ENCODE measurements at places on chromosomes 13 and 19.

DNA sequence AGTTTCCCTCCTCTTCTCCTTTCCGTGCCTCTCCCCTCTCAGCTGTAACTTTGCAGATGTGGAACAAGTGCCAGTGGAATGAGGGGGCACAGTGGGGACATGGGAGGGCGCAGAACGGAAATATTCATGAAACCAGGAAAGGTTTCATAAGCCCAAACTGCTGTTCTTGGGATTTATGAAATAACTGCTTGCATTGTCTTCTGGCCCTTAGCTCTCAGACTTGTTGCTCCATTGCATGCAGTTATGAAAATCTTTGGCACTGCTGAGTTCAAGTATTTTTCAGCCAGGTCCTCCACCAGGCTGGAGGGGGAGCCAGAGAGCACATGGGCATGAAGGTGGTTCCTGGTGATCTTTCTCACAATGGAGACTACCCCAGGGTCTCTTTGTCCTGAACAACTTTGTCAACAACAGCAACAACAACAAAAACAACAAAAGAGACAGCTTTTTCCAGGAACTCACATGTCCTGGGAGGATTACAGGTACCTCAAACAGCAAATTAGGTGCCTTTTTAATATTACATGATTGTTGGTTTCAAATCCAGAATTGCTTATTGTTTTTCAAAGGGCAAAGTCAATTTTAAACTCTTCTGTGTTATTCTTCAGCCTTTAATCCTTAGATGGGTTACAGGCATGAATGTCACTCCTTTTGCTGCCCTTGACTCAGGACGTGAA is 1.5 kb downstream of the RGCC start:
- H3K4me3 ChIP-seq: no peak overlapping the region
- H3K27ac ChIP-seq: no peak overlapping the region
- H3K36me3 ChIP-seq: no peaks in the 10 kb centered on the region
- no peak for DNase-seq

DNA sequence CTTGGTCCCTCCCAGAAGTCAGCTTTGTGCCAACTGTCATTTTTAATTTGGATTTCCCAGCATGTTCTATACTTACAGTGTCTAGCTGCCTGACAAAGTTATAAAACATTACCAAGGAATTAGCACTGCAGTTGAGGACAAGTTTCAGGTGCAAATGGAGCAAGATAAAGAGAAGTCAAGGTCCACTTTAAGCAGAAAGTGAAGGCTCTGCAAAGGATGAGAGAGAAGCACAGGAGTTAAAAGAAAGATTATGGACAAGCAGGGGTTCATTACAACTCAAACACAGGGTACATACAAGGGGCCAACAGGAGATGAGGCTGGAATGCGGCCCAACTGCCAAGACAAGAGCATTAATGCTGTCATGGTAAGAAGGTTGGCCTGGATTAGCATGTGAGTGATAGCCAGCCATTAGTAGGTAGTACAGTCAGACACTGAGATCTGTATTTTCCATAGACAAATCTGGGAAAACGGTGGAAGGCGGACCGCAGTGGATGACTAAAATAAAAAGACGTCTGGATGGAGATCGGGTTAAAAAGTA is 17.6 kb downstream of the UBL3 start:
- DNase-seq: no peak
- H3K4me1 ChIP-seq: no peaks in the 10 kb centered on the region
- no peak overlapping the region for H3K27ac ChIP-seq
- H3K27me3 ChIP-seq: no peaks in the 10 kb centered on the region
- H3K4me3 ChIP-seq: no peak overlapping the region

- no peak overlapping the region for H3K27ac ChIP-seq
- peaks cover 6% of the 10 kb centered on the region for H3K27me3 ChIP-seq
- DNase-seq: no peak
- no peaks in the 10 kb centered on the region for H3K36me3 ChIP-seq
- H3K4me1 ChIP-seq: peaks cover 12% of the 10 kb centered on the region
- H3K4me3 ChIP-seq: peak overlapping the region; percentile 76
Observed at GRCh38 chr19:30374865-30375552, 2.8 kb downstream of the ZNF536 start.

DNA sequence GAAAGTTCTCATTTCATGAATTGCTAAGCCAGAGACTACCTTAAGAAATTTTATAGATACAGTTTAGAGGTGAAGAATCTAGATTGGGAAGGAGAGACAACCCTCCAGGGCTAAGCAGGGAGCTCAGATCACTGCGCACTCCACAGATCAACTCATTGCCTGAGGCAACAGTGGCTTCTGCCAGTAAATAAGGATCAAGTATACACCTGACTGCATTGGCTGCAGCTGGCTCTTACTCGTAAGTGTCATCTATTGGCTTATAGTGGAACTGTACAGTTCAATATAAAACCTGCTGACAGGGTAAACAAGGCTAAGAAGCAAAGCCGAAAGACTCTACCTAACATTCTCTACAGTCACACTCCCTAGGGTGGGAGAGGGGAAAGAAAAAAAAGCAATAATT is 18.0 kb upstream of the C1QTNF9B start:
- DNase-seq: no peak
- no peaks in the 10 kb centered on the region for H3K27me3 ChIP-seq
- H3K27ac ChIP-seq: no peak overlapping the region
- no peaks in the 10 kb centered on the region for H3K36me3 ChIP-seq

DNA sequence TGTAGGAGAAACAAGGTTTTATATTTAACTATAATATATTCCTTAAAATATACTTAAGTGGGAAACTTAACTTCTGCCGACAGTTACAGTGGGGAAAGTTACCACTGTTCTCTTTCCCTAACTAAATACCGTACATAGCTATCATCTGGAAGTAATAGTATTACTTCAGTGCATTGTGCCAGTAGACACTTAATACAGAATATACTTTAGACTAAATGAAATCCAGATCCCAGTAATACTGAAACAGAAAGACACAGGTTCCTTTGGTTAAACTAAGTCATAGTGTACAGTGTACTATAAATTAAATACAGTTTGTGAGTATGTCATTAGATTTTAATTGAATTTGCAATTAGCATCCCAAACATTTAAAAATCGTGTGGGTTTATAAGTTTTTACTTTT is 107.5 kb downstream of the PCCA start:
- H3K4me3 ChIP-seq: no peak overlapping the region
- H3K27me3 ChIP-seq: no peaks in the 10 kb centered on the region
- no peak for DNase-seq
- peaks cover 16% of the 10 kb centered on the region for H3K4me1 ChIP-seq
- no peak overlapping the region for H3K27ac ChIP-seq

DNA sequence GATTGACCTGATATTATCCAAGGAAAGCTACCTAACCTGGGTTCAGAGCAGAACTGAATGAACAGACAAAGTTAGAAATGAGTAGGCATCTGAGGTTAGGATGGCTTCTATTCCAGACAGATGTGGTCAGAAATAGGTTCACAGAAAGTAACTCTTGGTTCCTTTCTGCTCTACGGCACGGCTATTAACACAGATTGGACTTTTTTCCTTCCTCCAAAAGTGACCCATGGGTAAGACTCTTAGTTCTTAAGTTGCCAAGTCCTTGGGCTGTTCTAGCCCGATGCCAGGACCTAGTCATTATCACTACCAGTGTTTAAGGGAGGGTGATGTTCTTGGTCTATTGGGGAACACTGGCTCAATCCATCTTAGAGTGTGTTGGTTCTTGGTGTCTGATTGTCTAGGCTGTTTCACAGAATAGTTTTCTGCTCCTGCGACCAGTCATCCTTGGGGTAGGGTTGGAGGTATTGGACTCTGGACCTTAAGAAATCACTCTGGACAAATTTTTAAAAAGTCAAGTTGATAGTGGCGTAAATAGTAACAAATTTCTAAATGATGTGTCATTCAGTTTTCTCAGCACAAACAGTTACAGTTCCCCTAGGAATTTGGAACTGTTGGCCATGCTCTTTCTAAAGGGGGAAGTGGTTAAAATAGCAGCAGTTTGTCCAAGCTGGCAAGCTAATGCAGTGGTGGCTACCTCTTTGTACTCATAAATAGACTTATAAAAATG is 60.1 kb upstream of the MYCBP2 start:
- no peak for DNase-seq
- no peak overlapping the region for H3K4me3 ChIP-seq
- peaks cover 2% of the 10 kb centered on the region for H3K4me1 ChIP-seq

DNA sequence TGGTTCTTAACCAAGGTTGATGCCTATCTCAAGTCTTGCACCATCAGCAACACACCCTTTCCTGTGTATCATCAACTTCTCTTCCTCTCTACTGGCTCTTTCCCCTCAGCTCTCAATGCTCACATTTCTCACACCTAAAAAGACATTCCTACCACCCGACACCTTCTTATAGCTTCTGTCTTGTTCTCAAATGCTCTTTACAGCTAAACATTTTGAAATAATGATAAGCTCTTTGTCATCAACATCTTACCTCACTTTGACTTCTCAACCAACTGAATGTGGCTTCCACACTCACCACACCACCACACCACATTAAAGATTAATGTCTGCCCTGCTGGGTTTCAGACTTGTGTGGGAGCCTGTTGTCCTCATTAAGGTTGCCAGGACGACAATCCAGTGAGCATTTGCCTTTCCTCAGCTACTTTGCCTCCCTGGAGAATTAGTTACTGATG is 67.8 kb downstream of the RXFP2 start:
- DNase-seq: no peak
- no peaks in the 10 kb centered on the region for H3K4me1 ChIP-seq
- H3K27me3 ChIP-seq: no peaks in the 10 kb centered on the region
- no peak overlapping the region for H3K4me3 ChIP-seq
- no peaks in the 10 kb centered on the region for H3K36me3 ChIP-seq

GRCh38 chr19:1648459-1648849 is 4.0 kb downstream of the TCF3 start:
- no peak for DNase-seq
- no peak overlapping the region for H3K27ac ChIP-seq
- H3K4me1 ChIP-seq: peaks cover 9% of the 10 kb centered on the region
- H3K27me3 ChIP-seq: no peaks in the 10 kb centered on the region

DNA sequence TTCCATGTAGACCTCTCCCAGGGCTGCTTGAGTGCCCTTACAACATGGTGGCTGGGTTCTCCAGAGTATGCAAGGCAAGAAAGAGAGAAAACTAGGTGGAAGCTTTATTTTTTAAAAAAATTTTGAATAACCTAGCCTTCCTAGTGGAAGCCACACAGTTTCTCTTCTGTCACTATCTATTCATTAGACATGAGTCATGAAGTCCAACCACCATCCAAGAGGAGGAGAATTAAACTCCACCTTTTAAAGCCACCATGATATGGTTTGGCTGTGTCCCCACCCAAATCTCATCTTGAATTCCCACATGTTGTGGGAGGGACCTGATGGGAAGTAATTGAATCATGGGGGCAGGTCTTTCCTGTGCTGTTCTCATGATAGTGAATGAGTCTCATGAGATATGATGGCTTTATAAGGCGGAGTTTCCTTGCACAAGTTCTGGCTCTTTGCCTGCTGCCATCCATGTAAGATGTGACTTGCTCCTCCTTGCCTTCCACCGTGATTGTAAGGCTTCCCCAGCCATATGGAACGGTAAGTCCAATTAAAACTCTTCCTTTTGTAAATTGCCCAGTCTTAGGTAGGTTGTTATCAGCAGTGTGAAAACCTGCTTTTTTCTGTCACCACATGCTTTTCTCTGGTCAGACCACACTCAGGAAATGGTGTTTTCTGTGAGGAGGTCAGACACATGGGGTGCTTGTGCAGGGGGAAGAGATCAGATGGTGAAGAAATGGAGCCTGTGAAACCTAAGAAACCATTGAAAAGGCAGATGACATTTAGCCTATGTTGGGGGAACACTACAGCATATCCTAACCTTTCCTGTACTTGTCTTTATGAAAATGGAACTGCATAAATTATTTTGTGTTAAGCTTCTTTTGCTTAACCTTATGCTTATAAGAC is 57.7 kb downstream of the ANKRD10 start:
- no peak for DNase-seq
- H3K27me3 ChIP-seq: no peaks in the 10 kb centered on the region
- H3K4me3 ChIP-seq: no peak overlapping the region

- no peak overlapping the region for H3K4me3 ChIP-seq
- no peak for DNase-seq
- no peaks in the 10 kb centered on the region for H3K4me1 ChIP-seq
- H3K27ac ChIP-seq: no peak overlapping the region
- no peaks in the 10 kb centered on the region for H3K27me3 ChIP-seq
- H3K36me3 ChIP-seq: no peaks in the 10 kb centered on the region
Observed at GRCh38 chr13:28867564-28867963, 47.4 kb downstream of the MTUS2 start.

DNA sequence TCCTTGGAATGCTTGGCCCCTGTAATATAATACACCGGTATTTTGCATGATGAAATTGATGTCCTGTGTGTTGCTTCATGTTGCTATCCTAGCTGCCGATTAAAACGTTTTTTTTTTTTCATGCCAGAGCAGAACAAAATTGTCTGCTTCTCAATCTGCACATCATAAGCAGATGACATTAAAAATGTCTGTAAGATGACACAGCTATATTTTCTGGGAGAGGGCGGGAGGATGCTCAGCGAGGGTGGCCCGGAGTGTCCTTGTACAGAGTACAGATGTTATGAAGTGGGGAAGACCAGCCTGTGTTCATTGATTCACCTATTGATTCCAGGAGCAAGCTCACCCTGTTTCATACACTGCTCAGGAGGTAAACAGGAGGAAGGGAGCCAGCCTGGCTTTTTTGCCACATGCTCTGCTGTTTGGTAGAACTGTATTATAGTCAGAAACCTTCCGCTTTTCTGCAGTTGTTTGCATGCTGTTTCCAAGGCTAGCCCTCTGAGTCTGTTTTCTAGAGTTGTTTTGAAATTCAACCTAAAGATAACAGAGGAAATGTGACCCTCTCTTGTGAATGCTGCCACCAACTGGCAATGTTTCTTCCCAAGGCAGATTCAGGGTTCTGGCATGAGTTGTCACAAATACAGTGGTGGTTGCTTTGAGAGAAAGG is 4.7 kb upstream of the IRS2 start:
- peaks cover 3% of the 10 kb centered on the region for H3K4me1 ChIP-seq
- no peaks in the 10 kb centered on the region for H3K36me3 ChIP-seq
- H3K27ac ChIP-seq: no peak overlapping the region
- no peak overlapping the region for H3K4me3 ChIP-seq
- H3K27me3 ChIP-seq: no peaks in the 10 kb centered on the region

DNA sequence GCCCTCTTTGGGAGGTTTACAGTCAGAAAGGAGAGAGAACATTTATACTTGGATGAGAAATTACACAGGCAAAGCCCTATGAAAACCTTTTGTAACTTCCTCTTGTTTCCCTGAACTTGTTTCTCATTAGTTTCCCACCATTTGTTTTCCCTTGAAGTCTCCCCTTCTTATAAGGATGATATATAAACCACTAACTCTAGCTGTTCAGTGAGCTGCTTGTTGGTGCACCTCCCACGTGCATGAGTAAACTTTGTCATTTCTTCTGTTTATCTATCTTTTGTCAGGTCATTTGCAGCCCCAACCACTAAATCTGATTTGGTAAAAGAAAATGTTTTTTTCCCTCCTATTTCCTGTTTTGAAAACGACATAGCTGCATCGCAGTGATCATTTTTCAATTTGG is 919.9 kb downstream of the SLITRK1 start:
- H3K4me3 ChIP-seq: no peak overlapping the region
- H3K4me1 ChIP-seq: no peaks in the 10 kb centered on the region
- no peak for DNase-seq

- H3K4me3 ChIP-seq: no peak overlapping the region
- no peak overlapping the region for H3K27ac ChIP-seq
- no peak for DNase-seq
- H3K4me1 ChIP-seq: no peaks in the 10 kb centered on the region
- no peaks in the 10 kb centered on the region for H3K27me3 ChIP-seq
Observed at GRCh38 chr13:32905864-32906180, 110.4 kb upstream of the KL start.

All from neuronal stem cell (in vitro differentiated cells).